ENCODE measurements at places on chromosomes 6 and 20.

DNA sequence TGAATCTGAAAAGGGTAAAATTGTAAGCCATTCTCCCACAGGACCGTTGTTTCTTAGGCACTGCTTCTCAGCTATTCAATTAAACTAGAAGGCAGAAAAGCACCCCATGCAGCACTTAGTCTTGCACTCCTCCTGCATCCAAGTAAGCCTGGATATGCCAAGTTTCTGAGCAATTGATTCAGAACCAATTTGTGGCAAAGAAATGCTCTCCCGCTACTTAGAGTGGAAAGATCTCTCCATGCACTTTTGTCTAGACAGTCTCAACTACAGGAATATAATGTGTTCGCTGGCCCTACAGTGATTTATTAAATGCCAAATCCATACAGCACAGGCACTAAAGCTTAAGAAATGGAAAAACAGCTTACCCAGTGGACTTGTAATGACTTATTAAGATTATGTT is 338.5 kb downstream of the HACE1 start:
- DNase-seq, result no peak

- DNase-seq, result no peak
Measured at GRCh38 chr6:6643398-6643797, 54.9 kb downstream of the LY86 start.

DNA sequence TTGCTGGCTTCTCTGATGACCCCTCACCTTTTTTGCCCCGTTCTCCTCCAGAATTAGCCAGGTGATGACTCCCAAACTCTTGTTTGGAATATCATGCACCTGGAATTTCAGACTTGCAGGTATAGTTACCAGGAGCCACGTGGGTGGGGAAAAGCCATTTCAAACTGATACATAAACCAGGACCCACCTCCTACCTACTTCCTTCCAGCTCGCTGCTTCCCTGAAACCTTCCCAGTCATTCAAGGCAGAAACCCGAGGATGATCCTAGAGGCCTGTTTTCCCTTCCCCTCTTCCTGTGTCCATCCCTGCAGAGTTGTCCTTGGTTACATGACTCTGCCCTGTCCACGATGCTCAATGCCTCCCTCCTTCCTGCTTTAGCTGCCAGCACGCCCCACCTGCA is 101.9 kb downstream of the MTHFD1L start:
- DNase-seq, result no peak

GRCh38 chr6:38068854-38069590 is 249.5 kb downstream of the ZFAND3 start:
- DNase-seq, result peak; percentile 27

GRCh38 chr20:37773291-37773826 is 79.5 kb downstream of the CTNNBL1 start:
- no peak for DNase-seq

GRCh38 chr6:33061987-33062386 is 11.5 kb downstream of the HLA-DPA1 start:
- peak; percentile 25 for DNase-seq

DNA sequence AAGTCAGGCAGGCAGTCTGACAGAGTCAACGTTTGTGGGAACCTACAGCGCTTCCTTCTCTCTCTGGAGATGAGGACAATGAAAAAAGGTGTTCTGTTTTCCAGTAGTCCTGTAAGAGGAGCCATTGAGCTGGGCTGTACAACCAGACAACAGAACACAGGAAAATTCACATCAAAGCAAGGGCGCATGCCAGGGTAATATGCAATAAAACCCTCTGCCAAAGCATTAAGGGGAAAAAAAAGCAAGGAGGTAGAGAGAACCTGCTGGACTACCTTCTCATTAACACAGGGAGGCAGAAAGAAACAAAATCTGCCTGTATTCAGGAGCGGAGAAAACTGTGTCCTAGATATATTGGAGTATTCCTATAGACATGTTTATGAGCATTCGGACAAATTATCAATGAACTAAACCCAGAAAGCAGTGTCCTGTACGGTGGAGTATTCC is 1.3 kb downstream of the RNF24 start:
- DNase-seq, result peak; percentile 83

DNA sequence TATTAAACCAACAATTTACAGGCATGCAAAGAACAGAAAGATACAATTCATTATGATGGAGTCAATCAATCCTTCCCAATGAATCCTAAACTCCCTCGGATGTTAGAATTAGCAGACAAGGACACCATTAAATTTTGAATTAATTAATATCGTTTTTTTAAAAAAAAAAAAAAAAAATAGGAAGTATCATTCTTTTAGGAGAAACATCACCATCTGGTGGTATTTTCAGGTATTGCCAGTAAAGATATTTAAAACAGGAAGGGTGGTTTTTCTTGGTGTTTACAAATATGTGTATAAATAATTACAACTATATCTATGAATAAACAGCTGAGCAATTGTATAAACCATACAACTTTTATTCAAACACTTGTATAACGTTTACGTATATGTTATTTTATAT is 564.4 kb downstream of the HAO1 start:
- peak; percentile 47 for DNase-seq

GRCh38 chr6:154433477-154434241 is 76.8 kb downstream of the CNKSR3 start:
- DNase-seq, result peak; percentile 62

- DNase-seq, result no peak
Measured at GRCh38 chr20:47454298-47455132, 47.2 kb upstream of the NCOA3 start.

GRCh38 chr20:7463290-7463689 is 477.0 kb downstream of the HAO1 start:
- peak; percentile 37 for DNase-seq

GRCh38 chr6:119052292-119052889 is 26.1 kb downstream of the FAM184A start:
- DNase-seq, result no peak

- no peak for DNase-seq
Measured at GRCh38 chr6:20769631-20770030, 235.4 kb downstream of the CDKAL1 start.

DNA sequence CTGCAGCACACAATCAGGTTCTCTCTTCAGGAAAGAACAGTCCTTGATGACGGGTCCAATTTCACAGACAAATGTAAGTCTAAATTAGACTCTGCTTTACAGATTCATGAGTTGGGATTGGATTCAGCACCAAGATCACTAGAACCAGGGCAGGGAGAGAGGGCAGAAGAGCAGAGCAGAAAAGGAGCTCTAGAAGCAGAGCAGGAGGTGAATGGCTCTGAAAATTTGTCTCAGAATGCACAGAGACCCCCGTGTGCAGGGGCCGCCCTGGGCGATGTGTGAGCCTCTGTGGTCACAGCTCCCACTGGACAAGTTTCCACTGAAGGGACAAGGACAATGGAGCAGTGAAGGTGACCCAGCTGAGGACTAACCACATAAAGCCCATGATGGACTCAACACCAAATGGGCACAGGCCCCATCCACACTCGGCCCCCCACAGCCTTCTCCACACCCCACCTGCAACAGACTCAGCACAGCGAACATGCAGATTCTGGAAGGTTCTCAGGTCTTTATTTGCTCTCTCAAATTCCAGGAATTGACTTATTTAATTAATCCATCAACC is 3.5 kb downstream of the HLA-B start:
- DNase-seq, result no peak

GRCh38 chr20:44819936-44820335 is 9.6 kb upstream of the RIMS4 start:
- DNase-seq, result no peak

GRCh38 chr20:41094353-41095055 is 42.8 kb upstream of the PLCG1 start:
- DNase-seq, result peak; percentile 49

GRCh38 chr6:169527306-169527705 is 174.5 kb downstream of the WDR27 start:
- no peak for DNase-seq

- DNase-seq, result no peak
Measured at GRCh38 chr20:59770851-59771250, 162.6 kb downstream of the SYCP2 start.

DNA sequence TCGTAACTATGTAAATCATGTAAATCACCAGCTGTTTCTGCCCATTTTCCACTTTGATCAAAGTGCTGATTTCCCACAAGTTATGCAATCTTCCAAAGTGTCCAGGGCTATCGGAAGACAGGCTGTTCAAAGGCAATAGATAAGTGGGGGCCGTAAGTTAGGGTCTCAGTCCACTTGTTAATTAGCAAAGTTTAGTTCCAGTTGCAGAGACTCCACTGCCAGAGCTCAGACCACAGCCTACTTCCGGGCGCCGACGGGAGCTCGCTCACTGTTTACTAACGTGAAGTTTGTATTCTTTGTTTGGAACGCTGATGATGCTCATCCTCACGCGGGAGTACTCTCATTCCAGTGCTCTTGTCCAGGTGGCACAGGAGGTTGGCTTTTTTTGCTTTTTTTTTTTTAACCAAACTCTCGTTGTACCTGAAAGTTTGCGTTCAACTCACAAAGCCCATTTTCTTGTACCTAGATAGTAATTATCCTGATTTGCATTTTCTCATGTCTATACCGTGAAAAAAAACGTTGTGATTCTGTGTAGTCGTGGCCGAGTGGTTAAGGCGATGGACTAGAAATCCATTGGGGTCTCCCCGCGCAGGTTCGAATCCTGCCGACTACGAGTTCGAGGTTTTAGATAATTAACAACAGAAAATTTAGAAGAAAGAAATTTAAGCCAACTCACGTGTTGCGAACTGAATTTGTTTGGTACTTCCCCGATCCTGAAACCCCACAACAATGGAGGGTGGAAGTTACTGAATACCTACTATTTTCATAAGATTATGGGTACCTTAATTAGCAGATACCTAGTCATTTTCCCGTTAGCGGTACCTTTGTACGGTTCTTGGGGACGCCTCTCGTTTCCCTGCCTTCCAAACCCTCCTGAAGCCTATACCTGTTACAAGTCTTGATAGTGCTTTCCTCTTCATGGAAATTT is 29.9 kb upstream of the ZNF184 start:
- DNase-seq, result peak; percentile 66

DNA sequence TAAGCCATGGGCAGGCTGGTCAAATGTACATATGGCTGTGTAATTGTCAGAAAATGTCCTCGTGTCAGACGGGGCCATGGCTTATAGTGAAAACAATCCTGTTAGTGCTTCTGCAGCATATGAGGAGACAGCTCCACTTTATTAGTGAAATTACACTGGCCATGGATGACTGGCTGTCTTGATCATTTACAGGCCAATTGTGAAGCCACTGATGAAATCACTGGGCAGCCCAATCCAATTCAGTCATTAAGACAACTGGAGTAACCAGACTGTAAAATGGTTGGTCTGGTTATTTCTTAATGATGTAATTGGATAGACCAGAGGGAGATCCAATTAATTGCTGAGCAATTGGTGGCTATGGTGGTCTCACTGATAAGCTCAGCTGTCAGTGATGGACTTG is 749.5 kb downstream of the KIF16B start:
- no peak for DNase-seq

DNA sequence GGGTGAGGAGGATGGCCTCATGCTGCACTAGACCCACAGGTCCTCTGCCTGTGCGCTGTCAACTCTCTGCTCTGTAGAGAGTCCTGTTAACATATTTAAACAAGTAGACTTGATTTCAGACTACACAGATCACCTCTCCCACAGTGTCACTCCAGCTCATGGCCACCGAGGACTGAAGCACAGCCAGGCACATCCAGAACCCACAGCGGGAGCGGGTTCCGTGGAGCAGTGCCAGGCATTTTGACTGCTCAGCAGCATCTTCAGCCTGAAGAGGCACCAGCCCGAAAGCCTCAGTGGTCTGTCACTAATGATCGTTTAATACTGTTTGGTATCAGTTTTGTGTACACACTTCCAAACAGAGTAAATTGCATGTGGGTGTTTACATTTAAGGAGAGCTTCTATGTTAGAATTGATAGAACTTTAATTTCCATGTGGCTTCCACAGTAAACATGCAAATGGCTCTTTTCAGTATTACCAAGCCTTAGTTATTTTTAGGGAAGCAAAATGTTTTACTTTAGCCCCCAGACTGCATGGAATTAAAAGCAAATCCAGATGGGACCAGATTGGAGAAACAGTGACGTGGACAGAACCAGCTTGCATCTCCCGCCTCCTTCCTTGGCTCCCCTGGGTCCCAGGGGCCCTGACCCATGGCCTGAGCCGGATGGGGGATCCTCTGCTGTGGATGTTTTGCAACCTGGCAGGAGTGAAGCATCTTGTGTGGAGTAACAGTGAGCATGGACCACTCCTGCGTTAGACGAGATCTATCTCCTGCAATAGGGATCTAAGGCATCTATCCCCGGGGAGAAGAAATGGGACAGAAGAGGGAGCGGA is 196.7 kb upstream of the CDH4 start:
- no peak for DNase-seq

DNA sequence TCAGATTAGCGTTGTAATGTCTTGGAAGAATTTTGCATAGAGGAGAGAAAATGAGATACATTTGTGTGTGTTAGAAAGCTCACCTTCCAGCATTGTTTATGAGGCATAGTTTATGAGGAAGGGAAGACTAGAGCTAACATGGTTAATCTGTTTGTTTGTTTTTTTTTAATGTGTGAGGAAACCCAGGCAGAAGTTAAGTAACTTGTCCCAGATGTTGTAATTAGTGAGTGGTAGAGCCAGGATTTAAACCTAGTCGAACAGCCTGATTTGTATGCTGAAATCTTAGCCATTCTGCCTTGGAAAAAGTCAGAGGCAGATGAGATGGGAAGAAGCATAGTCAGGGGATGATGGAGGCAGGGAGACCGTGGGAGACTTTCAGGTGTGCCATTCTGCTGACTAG is 29.1 kb downstream of the NDUFAF5 start:
- no peak for DNase-seq

DNA sequence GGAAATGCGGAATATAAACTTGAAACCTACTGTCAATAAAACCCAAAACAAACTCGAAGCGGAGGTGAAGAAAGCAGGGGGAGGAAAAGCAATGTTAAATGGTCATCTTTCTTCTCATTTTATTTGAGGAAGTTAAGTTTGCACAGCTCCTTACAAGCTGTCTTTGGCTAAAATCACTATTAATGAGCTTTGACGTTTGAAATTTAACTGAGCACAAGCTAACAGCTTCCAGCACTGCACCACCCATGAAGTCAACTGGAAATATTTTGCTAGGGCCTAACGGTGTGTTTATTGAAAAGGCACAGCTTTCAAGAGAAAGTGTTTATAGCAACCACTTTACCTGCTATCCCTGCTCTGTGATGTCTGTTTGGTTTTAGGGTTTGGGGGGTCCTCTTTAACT is 103.8 kb downstream of the PKHD1 start:
- DNase-seq, result no peak

GRCh38 chr6:56851541-56852259 is 103.2 kb upstream of the BEND6 start:
- peak; percentile 97 for DNase-seq

GRCh38 chr6:137403855-137404254 is 90.3 kb downstream of the OLIG3 start:
- DNase-seq, result no peak

GRCh38 chr6:54193560-54193959 is 82.3 kb downstream of the MLIP start:
- peak; percentile 92 for DNase-seq

- peak; percentile 28 for DNase-seq
Measured at GRCh38 chr6:122610690-122611455, 668 bp downstream of the PKIB start.

- DNase-seq, result no peak
Measured at GRCh38 chr6:113402544-113402943, 454.6 kb upstream of the MARCKS start.

- DNase-seq, result no peak
Measured at GRCh38 chr6:145110109-145110508, 625.2 kb downstream of the EPM2A start.
